NCI-H1417 (cell line): ENCODE measurements at places on chromosomes 2 and 18.

- DNase-seq = no peak
Observed at GRCh38 chr2:234427081-234428061, 69.5 kb downstream of the ARL4C start.

DNA sequence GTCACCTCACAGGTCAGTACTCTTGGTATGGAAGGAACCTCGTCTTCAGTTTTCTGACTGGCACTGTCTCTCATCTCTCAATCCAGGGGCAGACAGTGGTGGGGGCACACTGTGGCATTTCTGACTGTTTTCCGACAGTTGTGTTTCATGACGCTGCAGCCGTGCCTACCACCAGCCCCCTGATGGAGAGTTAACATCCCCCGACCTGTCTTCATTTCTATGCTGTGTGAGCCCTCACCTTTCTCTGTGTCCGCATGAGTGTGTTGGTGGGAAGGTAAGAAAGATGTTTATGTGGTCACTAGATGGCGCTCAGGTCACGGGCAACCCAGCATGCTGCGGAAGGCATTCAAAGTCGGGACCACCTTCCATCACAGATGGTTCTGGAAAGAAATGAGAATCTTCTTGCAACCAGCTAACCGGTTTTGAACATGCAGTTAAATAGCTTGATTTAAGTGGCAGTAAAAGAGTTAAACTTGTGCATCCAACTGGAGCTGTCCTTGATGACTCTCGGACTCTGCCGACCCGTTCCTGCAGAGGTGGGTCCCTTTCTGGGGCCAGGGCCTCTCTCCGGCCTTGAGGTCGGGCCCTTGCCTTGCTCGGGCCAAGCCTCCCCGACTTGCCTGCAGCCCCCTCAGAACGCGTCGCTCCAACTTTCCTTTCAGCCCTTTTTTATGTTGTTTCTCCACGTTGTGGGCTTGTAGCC lies 92.4 kb downstream of the DYSF start:
- DNase-seq = peak; percentile 30

- no peak for DNase-seq
Observed at GRCh38 chr18:63317556-63317946, 2.0 kb downstream of the BCL2 start.

DNA sequence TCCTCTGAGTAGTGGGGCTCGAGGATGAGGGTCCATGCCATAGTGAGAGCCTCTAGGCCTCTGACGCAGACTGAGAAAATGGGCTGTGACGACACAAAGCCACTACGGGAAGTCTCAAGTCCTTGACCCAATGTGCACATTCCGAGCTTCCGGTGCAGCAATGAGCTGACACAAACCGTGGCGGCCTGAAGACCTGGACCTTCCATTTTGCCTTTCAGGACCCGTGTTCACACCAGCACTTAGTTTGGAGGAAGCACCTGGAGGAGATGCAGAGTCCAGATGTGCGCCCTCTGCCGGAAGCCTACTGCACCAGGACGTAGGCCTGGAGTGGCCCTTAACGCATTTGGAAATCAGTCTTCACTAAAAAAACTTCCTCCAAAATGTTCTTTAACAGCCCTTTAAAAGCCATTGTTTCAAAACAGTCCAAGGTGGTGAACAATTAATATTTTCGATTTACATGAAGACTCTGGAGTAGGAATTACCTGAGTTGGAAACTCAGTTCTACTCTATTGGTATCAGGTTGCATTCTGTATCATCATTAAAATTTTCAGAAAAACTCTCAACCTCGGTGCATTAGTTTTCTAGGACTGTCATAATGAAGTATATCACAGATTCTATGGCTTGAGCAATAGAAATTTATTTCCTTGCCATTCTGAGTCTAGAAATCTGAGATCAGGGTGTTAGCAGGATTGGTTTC lies 33.9 kb downstream of the BMP10 start:
- no peak for DNase-seq
